ENCODE measurements at places on chromosomes 1 and 21. TPM values are rescaled to one million over a fixed set of nuclear protein-coding genes. Genes with fewer than 3 reads are reported as not detected.

DNA sequence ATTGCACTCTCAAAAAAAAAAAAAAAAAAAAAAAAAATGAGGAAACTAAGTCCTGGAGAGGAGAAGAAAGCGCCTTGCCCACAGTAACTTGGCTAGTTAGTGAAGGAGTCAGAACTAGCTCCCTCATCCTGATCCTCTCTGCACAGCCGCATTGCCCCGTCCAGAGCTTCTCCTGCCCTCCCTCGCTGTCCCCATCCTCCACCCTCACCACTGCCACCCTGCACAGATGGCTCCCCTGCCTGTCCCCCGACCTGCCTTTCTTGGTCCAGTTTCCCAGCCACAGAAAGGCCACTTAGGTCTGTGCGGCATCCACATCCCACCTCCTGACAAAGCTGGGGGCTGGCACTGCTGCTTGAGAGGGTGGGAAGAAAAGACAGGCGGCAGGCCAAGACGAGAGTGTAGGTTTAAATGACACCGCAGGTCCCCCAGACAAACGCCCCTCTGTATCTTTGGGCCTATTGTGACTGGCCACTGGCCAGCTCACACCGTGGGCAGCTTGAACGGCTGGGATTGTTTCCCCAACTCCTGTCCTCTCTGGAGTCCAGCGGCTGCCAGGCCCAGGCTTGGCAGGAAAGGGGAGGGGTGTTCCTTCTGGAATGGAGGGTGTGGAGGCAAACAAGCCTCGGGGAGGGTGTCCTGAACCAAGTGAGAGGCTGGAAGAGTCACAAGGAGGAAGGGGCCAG is 20.2 kb downstream of the NCMAP start:
- H3K36me3 ChIP-seq: no peaks in the 10 kb centered on the region
- DNase-seq: no peak
- no peak overlapping the region for H3K4me3 ChIP-seq

The LCE5A gene
- not detected for total RNA-seq

GRCh38 chr1:197774466-197775281 is 606 bp downstream of the DENND1B start:
- H3K4me3 ChIP-seq: peak overlapping the region; percentile 84
- peaks cover 31% of the 10 kb centered on the region for H3K4me1 ChIP-seq
- no peaks in the 10 kb centered on the region for H3K27me3 ChIP-seq
- DNase-seq: peak; percentile 89
- peak overlapping the region; percentile 68 for H3K27ac ChIP-seq
- H3K36me3 ChIP-seq: no peaks in the 10 kb centered on the region

GRCh38 chr21:16589006-16589898 is 859.5 kb downstream of the USP25 start:
- peak overlapping the region; percentile 94 for H3K27ac ChIP-seq
- peak overlapping the region; percentile 70 for H3K4me3 ChIP-seq
- no peaks in the 10 kb centered on the region for H3K27me3 ChIP-seq
- DNase-seq: no peak
- H3K36me3 ChIP-seq: no peaks in the 10 kb centered on the region

- no peak overlapping the region for H3K27ac ChIP-seq
- no peaks in the 10 kb centered on the region for H3K36me3 ChIP-seq
- no peaks in the 10 kb centered on the region for H3K4me1 ChIP-seq
- no peaks in the 10 kb centered on the region for H3K27me3 ChIP-seq
These were observed 17.4 kb downstream of the DNM3 start for GRCh38 chr1:171858696-171859095.

The TMEM52 gene
- total RNA-seq: not detected

GRCh38 chr1:161008869-161009510 is 12.0 kb downstream of the F11R start:
- H3K4me1 ChIP-seq: no peaks in the 10 kb centered on the region
- no peak overlapping the region for H3K4me3 ChIP-seq
- DNase-seq: no peak
- no peaks in the 10 kb centered on the region for H3K36me3 ChIP-seq

- DNase-seq: no peak
- no peak overlapping the region for H3K27ac ChIP-seq
- H3K36me3 ChIP-seq: no peaks in the 10 kb centered on the region
These were observed 14.3 kb downstream of the UMODL1 start for GRCh38 chr21:42085246-42086077.

DNA sequence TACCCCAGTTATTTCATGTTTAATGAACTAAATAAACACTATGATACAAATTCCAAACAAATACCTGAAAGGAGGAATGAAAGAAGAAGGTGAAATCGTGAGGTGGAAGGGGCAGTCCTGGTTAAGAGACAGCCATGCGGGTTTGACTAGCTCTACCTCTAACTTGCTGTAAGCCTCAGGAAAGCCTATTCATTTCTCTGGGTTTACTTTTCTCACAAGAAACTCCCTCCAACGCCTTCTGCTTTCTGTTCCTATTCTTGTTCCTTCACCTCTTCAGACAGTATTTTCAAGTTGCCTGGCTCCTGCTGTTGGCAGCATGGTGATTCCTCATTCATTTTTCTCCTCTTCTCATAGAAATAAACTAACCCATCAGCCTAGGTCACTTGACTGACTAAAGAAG is 92.4 kb downstream of the NTPCR start:
- H3K36me3 ChIP-seq: no peaks in the 10 kb centered on the region
- no peak overlapping the region for H3K27ac ChIP-seq
- H3K27me3 ChIP-seq: no peaks in the 10 kb centered on the region
- H3K4me1 ChIP-seq: no peaks in the 10 kb centered on the region

DNA sequence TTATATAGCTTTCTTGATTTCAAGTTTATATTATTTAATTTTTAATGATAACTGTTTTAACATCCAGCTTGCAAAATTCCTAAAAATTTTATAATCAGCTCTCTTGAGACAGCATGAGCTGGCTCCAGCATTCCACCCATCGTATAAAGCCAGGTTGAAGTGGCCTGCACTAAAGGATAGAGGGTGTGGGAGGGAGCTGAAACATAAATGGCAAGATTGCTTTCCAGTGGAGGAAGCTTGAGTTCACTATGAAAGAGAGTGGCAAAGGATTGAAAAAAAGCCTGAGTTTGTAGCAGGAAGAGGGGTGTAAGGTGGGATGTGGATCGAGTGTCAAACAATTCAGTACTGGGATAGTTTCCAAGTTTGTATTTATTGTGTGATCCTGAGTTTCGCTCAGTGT is 48.5 kb upstream of the ZNF644 start:
- no peaks in the 10 kb centered on the region for H3K36me3 ChIP-seq
- no peak overlapping the region for H3K4me3 ChIP-seq
- no peak for DNase-seq
- no peaks in the 10 kb centered on the region for H3K27me3 ChIP-seq
- no peaks in the 10 kb centered on the region for H3K4me1 ChIP-seq

The PLXNA2 gene
- total RNA-seq: 2.7 TPM

The GLMN gene
- total RNA-seq: 15.0 TPM

DNA sequence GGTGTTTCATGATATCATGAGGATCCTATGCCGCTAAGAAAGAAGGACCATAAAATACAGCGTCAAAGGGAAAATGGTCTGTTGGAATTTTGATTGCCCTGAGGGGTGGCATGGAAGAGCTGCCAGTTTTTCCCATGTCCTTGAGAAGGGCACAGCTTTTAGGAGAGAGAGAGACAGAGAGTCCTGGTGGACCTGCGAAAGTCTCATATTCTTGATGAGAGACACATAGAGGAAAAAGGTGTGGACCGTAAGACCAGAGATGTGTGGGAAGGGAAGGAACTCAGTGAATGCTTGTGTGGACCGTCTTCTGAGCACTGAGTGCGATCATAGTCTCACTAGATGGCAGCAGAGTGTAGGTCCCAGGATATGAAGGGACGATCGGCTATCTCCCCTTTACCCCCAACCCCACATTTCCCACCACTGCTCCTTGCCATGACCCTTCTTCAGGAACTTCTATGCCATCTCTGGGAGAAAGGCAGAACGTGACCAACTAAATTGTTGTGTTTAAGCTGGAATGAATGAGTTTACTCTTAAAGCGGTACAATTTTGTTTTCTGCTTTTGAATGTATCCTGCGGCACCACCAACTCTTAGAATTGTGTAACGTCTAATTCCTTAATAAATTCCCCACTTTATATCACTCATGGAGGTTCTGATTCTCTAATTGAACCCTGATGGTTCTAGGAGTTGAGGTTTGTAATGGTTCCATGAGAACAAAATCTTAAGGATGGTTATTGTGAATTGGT is 117.7 kb downstream of the CTH start:
- no peak overlapping the region for H3K4me3 ChIP-seq
- no peaks in the 10 kb centered on the region for H3K27me3 ChIP-seq
- no peaks in the 10 kb centered on the region for H3K36me3 ChIP-seq
- no peak for DNase-seq

The OR10Z1 gene
- total RNA-seq: not detected

The ADARB1 gene
- total RNA-seq: 19.5 TPM

DNA sequence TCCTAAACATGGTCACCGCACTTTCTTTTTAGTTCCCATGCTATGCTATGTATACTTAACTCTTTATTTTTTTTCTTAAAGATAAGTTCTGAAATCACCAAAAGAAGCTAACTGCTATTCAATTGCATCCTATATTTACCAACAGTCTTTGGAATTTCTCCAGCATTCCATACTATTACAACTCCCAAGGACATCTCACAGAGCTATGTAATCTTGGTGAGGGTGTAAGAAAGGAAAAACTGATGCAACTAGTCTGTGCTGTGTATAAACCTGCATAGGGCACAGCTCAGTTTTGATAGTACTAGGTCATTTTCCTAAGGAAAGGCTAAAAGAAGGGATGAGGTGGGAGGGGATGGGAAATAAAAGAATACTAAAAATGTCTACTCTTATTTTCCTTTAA is 78.0 kb downstream of the PTPN14 start:
- H3K36me3 ChIP-seq: no peaks in the 10 kb centered on the region
- DNase-seq: no peak
- H3K27me3 ChIP-seq: no peaks in the 10 kb centered on the region
- H3K4me3 ChIP-seq: no peak overlapping the region
- peaks cover 75% of the 10 kb centered on the region for H3K4me1 ChIP-seq
- H3K27ac ChIP-seq: peak overlapping the region; percentile 95

GRCh38 chr21:18274370-18274769 is 29.7 kb downstream of the CHODL start:
- H3K36me3 ChIP-seq: no peaks in the 10 kb centered on the region
- H3K27me3 ChIP-seq: no peaks in the 10 kb centered on the region
- no peaks in the 10 kb centered on the region for H3K4me1 ChIP-seq

DNA sequence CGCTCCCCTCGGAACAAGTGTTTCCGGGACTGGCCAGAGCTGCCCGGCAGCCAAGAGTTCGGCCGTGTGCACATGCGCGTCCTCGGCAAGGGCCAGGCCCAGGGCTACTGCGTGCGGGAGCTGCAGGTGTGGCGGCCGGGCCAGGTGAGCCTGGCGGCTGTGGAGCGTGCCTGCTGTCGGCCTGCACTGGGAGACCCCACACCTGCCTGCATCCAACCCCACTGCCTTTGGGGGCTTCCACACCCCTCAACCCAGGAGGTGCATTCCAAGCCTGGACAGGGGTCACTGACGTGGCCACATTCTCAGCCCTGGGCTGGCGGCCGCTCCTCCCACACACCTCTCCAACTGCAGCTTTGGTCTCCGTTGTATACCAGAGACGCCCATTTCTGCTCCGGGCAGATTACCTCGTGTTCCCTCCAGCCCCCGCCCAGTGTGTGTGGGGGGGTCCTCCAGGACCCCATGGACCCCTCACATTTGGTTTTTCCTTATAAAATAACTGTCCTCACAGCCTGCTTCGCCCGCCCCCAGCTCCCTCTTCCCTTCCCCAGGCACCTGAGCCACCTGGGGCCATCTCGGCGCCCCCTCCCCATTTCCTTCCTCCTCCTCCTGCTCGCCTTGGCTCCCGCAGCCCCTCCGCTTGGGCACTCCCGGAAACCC is 6.1 kb downstream of the RNF223 start:
- peaks cover 10% of the 10 kb centered on the region for H3K4me1 ChIP-seq
- peaks cover 16% of the 10 kb centered on the region for H3K27me3 ChIP-seq
- H3K36me3 ChIP-seq: no peaks in the 10 kb centered on the region
- no peak overlapping the region for H3K4me3 ChIP-seq
- DNase-seq: no peak
